ENCODE measurements at places on chromosomes 11 and 22.

- DNase-seq, result peak; percentile 44
Measured at GRCh38 chr11:133834682-133835592, 10.4 kb downstream of the SPATA19 start.

DNA sequence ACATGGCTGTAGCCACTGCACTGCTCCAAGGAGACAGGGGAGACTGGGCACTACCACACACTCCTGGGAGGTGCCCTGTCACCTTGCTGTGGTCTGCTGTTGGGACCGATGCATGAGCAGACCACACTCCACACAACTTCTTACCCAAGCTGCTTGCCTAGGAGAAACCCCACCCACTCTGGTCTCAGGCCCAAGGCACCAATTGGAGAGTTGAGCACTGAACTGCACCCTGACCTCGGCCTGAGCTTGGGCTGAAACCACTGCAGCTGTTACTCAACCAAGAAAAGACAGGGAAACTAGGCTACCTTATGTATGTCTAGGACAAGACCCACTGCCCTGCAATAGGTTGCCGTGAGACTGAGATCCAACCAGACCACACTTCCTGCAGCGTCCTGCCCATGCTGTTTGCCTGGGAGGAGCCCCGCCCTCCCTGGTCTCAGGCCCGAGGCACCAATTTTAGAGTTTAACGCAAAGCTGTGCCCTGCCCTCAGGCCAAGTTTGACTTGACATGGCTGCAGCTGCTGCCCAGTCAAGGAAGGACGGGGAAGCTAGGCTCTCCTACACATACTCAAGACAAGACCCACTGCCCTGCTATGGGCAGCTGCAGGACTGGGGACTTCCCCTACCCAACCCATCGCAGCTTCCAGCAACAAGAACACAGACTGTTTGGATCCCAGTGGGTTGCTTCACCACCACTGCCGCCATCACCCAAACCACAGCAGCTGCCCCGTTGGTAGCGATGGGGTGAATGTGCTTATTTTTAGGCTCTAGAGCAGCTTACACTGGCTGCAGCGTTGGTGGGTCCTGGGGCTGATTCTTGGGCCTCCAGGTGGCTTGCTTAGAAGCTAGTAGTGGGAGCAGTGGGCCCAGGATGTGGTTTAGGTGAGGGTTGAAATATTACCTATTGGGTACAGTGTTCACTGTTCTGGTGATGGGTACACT is 66.8 kb downstream of the BRD1 start:
- no peak for DNase-seq

- peak; percentile 92 for DNase-seq
Measured at GRCh38 chr11:1863352-1864216, 10.7 kb downstream of the LSP1 start.

DNA sequence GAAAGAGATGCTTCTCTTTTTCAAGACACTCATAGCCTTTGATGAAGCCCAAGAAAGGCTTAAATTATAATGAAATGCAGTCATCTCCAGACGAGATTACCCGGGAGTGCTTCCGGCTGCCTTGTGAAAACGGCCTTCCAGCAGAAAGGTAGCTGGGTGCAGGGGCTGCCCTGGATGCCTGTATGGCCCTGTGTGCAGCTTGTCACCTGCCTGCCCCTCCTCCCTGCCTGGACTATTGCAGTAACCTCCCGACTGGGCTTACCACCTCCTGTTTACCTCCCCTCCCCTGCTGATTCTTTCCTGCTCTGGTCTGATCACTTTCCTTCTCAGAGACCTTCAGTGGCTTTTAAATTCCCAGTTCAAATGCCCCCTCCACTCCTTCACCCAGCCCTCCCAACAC is 126.4 kb upstream of the SYT13 start:
- DNase-seq, result no peak

GRCh38 chr11:93543292-93543977 is at the start of gene SMCO4:
SMCO4 (minus strand) TSS chr11:93543391; CDS start chr11:93479189, 64,202 bp downstream.
- DNase-seq, result peak; percentile 68

GRCh38 chr22:42321908-42322561 is 51.6 kb upstream of the TCF20 start:
- DNase-seq, result no peak

GRCh38 chr11:32390712-32391111 is 44.6 kb downstream of the WT1 start:
- DNase-seq, result no peak

- peak; percentile 45 for DNase-seq
Measured at GRCh38 chr11:2428322-2428795, 16.0 kb downstream of the TRPM5 start.

DNA sequence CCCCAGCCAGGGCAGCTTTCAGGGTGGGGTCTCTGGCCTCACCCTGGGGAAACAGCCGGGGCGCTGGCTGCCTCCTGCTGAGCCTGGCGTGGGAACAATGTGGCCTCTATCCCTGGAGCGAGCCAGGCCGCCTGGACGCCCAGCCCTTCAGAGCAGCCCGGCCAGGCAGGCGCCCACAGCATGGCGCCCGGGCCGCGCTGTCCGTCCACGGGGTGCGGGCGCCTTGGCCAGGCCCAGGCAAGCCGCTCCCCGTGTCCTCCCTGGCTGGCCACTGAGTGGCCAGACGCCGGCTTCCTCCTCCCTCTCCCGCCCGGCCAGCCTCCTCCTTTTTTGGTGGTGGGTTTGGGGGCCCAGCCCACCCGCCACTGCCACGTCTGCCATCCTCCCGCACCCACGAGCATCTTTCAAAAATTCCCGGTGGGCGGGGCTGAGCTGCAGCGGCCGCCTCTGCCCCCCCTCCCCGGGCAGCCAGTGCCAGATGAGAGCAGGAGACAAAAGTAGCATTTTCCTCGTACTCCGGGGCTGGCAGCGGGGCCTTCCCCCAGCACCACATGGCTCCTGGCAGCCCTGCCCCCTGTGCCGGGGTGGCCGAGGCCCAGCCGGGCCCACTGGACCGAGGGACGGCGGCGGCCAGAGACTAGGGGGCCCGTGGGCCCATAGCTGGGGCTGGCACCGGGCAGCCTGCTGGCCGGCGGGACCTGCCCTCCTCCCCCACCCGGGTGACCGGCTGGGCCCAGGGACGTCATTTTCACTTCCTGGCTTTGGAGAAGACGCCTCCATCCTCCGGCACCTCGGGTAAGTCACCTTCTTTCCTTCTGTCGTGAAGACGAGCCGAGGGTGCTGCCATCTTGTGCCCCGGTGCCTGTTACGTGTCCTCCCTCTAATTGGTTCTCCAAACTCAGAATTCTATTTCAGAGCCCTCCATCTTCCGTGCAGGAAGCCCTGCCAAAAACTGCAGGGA is 70.2 kb upstream of the PPARA start:
- DNase-seq, result peak; percentile 71
